ENCODE measurements at places on chromosomes 13 and 19. TPM values are rescaled to one million over a fixed set of nuclear protein-coding genes. Genes with fewer than 3 reads are reported as not detected.

PODNL1 gene
- polyA plus RNA-seq = not detected

ZNF470 gene
- polyA plus RNA-seq = 10.0 TPM

TTC9B gene
- polyA plus RNA-seq = 0.13 TPM

CHMP2A gene
- polyA plus RNA-seq = 319 TPM

LENG9 gene
- 0.77 TPM for polyA plus RNA-seq

PSENEN gene
- 173 TPM for polyA plus RNA-seq

GRCh38 chr19:9917321-9917720 lies 19.0 kb downstream of the OLFM2 start:
- H3K4me1 ChIP-seq = no peaks in the 10 kb centered on the region
- peak; percentile 57 for DNase-seq
- no peak overlapping the region for H3K27ac ChIP-seq

GRCh38 chr13:59425211-59425741 lies 738.5 kb downstream of the DIAPH3 start:
- H3K36me3 ChIP-seq = no peaks in the 10 kb centered on the region
- no peak for DNase-seq
- H3K4me3 ChIP-seq = no peak overlapping the region
- peaks cover 13% of the 10 kb centered on the region for H3K4me1 ChIP-seq

DNA sequence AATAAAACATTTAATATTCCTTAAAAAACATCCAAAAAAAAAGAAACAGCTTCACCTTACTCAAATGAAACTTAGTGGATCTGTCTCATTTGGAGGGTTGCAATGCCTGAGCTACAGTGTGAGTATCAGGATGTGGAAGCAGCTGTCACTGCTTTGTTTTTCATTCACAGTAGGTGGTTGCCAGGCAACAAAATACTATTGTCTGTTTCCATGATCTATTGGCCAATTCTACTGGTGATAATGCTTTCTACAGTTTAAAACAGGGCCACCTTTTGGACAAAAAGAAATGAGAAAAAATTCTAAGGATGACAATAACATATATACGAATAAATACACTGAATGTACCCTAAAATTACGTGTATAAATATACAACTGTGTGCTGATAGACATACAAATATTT lies 3.0 kb downstream of the ENOX1 start:
- H3K36me3 ChIP-seq = no peaks in the 10 kb centered on the region
- peaks cover 71% of the 10 kb centered on the region for H3K27me3 ChIP-seq
- H3K4me3 ChIP-seq = no peak overlapping the region
- no peak for DNase-seq
- no peak overlapping the region for H3K27ac ChIP-seq

DNA sequence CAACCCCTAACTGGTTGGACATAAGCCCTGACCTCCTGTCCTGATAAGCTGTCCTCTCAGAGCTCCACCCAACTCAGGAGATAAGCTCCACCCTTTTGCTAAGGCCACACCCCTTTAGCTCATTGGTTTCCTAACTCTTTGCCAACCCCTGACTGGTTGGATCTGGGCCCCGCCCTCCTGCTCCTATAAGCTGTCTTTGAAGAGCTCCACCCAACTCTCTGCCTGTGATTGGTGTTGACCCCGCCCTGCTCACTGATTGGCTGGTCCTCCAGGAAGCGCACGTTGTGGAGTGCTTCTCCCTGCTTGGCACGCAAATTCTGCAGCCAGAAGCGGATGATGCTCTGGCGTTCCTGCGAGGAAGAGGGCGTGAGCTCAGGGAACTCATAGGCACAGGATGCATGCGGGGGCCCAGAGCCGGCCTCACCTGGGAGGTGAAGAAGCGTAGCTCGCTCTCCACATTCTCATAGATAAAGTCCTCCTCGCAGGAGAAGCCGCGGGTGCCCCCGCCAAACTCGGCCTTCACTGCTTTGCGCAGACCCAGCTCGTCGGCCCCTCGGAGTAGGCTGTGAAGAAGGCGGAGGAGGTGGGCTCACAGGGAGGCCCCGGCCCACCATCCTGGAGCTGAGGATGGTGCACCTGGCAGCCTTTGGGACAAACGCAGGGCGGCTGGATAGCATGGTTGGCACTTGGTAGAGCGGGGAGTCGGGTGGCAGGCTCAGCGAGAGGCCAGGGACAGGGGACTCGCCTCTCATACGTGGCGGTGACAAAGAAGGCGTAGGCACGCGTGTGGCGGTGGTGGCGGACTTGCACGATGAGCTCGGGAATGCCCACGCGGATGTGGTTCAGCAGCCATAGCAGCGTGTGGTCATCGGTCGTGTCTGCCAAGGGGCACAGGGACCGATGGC lies 1.7 kb downstream of the ANO8 start:
- no peaks in the 10 kb centered on the region for H3K4me1 ChIP-seq
- peak; percentile 65 for DNase-seq
- no peaks in the 10 kb centered on the region for H3K36me3 ChIP-seq
- no peak overlapping the region for H3K27ac ChIP-seq
- peaks cover 13% of the 10 kb centered on the region for H3K27me3 ChIP-seq
- H3K4me3 ChIP-seq = no peak overlapping the region

DNA sequence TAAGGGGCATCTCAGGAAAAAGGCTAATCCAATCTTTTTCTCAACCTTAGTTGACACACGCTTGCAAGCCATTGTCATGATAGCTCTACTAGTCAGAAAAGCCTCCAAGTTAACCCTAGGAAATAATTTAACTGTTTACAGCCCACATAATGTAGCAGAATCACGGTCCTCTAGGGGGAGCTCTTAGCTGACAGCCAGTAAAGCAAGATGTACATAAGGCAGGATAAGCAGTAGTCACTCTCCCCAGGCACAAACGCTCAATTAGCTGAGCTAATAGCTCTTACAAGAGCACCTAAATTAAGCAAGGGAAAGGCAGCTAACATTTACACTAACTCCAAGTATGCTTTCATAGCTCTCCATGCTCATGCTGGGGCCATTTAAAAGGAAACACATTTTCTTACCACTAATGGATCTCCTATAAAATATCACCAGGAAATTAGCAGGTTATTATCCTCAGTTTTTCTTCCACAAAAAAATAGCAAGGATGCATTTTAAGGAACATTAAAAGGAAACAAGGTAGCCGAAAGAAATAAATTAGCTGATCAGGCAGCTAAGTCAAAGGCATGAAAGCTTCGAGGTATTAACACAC lies 33.7 kb upstream of the ZSCAN5A start:
- no peak overlapping the region for H3K4me3 ChIP-seq
- H3K27ac ChIP-seq = no peak overlapping the region
- peak; percentile 13 for DNase-seq

GRCh38 chr19:22893855-22894270 lies 61.8 kb downstream of the ZNF723 start:
- H3K27me3 ChIP-seq = no peaks in the 10 kb centered on the region
- no peaks in the 10 kb centered on the region for H3K36me3 ChIP-seq
- no peak overlapping the region for H3K4me3 ChIP-seq
- no peak for DNase-seq

- no peak overlapping the region for H3K27ac ChIP-seq
- DNase-seq = no peak
- H3K4me1 ChIP-seq = no peaks in the 10 kb centered on the region
Measured at GRCh38 chr13:84774111-84774510, 891.8 kb upstream of the SLITRK1 start.

- H3K27me3 ChIP-seq = no peaks in the 10 kb centered on the region
- peak overlapping the region; percentile 27 for H3K27ac ChIP-seq
- DNase-seq = no peak
- H3K4me1 ChIP-seq = no peaks in the 10 kb centered on the region
Measured at GRCh38 chr13:44449999-44450821, 76.6 kb downstream of the SERP2 start.
